ENCODE measurements at places on chromosomes 5 and 9. TPM values are rescaled to one million over a fixed set of nuclear protein-coding genes. Genes with fewer than 3 reads are reported as not detected.

Gene DMRT3
- not detected for total RNA-seq

Gene AFAP1L1
- 20.6 TPM for total RNA-seq

Gene HAPLN1
- not detected for total RNA-seq

Gene SLC35A4
- 92.3 TPM for total RNA-seq

Gene TMEM215
- total RNA-seq = not detected

DNA sequence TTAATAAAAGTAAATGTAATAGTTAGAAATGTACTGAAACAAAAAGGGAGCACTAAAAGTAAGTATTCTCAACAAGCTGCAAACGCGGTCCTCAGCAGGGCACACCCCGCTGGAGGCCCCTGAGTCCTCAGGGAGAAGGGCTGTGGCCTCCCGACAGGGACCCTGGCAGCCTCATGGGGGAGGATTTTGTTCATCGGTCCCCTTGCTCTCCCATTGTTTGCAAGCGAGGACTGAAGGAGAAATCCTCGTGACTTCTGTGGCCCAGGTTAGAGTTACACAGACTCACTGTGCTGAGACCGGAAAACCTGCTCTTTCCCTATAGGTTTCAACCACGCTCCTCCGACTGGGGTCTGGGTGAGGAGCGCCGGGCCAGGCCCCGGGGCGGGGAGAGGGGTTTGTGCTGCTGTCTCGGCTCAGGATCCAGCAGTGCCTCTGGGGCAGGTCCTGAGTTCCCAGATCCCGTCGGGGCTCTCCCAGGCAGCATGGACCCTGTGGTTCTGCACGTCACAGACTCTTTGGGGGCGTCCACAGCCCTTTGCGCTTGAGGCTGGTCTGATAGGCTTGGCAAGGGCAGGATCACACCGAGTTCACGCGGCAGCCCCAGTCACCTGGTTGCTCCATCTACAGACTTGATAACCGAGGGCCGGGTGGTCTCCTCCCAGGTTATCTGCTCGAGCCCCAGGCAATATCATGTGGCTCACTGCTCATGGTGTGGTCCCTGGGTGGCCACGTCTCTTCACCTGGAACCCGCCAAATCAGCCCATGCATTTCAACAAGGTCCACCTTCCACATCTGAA lies 38.8 kb downstream of the MRPL36 start:
- no peaks in the 10 kb centered on the region for H3K27me3 ChIP-seq
- DNase-seq = no peak
- H3K4me3 ChIP-seq = no peak overlapping the region
- no peaks in the 10 kb centered on the region for H3K4me1 ChIP-seq
- H3K27ac ChIP-seq = no peak overlapping the region

Gene TCOF1
- total RNA-seq = 29.0 TPM

DNA sequence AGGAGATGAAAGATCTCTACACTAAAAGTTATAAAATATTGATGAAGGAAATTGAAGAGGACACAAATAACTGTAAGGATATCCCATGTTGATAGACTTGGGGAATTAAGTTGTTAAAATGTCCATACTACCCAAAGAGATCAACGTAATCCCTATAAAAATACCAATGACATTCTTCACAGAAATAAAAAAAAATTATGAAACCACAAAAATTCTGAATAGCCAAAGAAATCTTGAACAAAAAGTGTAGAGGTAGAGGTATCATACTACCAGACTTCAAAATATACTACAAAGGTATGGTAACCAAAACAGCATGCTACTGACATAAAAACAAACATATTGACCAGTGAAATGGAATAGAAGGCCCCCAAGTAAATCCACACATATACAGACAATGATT lies 71.5 kb upstream of the ELL2 start:
- no peak for DNase-seq
- H3K36me3 ChIP-seq = no peaks in the 10 kb centered on the region
- H3K27me3 ChIP-seq = no peaks in the 10 kb centered on the region
- H3K4me3 ChIP-seq = no peak overlapping the region
- no peaks in the 10 kb centered on the region for H3K4me1 ChIP-seq

GRCh38 chr9:21084242-21084850 lies 6.6 kb upstream of the IFNB1 start:
- no peaks in the 10 kb centered on the region for H3K4me1 ChIP-seq
- no peak overlapping the region for H3K27ac ChIP-seq
- no peaks in the 10 kb centered on the region for H3K36me3 ChIP-seq
- H3K4me3 ChIP-seq = no peak overlapping the region
- no peak for DNase-seq

DNA sequence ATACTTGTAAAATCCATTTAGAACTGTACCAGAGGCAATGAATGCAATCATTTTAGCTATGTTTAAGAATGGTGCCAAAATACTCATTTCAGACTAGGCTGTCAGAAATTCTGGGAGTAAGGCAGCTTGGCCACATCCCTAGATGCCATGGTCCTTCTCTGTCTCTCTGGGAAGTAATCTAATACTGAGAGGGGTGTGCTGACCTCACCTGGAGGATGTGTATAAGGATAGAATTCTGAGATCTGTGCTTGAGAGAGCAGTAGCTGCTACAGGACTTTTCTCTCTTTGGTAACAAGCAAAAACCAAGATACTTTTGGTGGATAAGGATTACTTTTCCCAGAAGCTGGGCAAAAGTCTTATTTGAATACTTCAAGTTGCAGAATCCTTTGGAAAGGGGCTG lies 68.1 kb upstream of the MRPS30 start:
- H3K4me3 ChIP-seq = no peak overlapping the region
- no peak for DNase-seq
- H3K36me3 ChIP-seq = no peaks in the 10 kb centered on the region
- H3K27me3 ChIP-seq = no peaks in the 10 kb centered on the region
- H3K4me1 ChIP-seq = no peaks in the 10 kb centered on the region

DNA sequence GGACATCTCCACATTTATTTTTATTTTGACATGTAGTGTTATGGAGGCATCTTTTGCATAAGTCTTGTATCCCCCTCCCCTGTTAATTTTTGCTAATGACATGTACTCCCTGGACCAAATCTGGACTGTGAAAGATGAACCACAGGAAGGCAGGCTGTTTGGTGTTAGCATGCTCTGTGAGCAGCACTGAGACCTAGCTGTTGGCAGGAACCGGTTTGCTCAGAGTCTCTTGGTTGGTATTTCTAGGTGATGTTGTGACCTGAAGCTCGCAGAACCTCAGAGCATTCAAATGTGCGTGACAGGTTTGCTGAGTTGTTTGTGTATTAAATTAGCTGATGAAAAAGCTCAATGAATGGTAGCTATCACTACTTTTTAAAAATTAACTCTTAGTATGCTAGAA lies 53.6 kb upstream of the PHF2 start:
- H3K4me1 ChIP-seq = no peaks in the 10 kb centered on the region
- no peak overlapping the region for H3K27ac ChIP-seq
- H3K27me3 ChIP-seq = no peaks in the 10 kb centered on the region
- no peak overlapping the region for H3K4me3 ChIP-seq
- H3K36me3 ChIP-seq = peaks cover 5% of the 10 kb centered on the region

DNA sequence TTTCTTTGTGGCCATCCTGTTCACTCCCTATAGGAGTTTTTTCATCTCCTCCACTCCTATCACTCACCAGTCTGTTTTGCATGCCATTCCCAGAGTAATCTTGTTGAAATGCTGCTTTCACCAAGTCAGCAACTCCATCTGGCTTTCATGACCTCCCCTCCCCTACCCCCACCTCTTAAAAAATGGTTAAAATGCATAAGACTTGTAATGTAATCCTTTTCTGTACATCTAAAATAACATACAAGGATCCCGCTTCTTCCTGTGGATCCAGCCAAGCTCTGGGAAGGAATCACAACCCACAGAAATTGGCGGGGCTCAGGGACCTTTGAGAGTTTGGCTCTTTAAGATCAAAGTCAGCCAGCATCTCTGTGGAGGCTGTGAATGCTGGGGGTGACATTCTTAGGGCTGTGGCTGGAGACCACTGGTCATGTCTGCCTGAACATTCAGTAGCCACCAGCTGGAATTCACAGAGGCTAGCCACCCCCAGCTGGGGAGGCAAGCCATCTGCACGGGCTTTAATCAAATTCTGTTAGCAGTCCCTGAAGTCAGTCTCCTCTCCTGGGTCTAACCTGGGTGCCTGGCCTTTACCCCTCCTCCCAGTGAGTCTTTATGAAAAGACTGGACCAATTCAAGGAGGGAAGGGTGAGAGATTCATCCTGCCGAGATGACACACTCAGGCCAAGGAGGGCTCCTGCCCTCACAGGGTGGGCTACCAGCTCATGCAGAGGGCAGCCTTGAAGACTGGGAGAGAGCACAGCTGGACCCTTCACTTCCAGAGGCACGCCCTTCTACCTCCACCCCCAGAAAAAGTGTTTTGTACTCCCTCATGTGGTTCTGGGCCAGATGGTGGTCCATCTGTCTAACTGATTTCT lies 132.9 kb downstream of the LIFR start:
- no peaks in the 10 kb centered on the region for H3K36me3 ChIP-seq
- H3K27ac ChIP-seq = no peak overlapping the region
- H3K4me1 ChIP-seq = no peaks in the 10 kb centered on the region
- no peaks in the 10 kb centered on the region for H3K27me3 ChIP-seq
- DNase-seq = no peak

Gene PCDH1
- 88.0 TPM for total RNA-seq

Gene FCN2
- total RNA-seq = not detected

DNA sequence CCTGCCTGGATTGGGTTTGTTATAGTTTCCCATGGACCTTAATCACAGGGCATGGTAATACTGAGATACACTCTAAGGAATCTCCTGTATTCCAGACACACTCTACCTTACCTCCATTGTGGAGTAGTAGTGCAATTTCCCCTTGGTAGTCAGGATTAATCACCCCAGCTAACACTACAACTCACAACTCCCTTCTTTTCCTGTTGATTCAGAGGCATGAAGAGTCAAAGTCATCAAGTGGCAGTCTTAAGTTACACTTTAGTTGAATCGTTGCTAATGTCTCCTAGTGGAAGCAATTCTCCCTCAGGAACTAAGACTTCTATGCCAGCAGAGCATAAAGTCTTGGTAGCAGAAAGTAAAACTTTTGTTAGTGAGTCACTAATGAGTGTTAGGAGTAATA lies 122.7 kb upstream of the APC start:
- no peak for DNase-seq
- no peaks in the 10 kb centered on the region for H3K27me3 ChIP-seq
- no peaks in the 10 kb centered on the region for H3K36me3 ChIP-seq

- no peaks in the 10 kb centered on the region for H3K36me3 ChIP-seq
- H3K27me3 ChIP-seq = no peaks in the 10 kb centered on the region
- DNase-seq = no peak
- H3K4me3 ChIP-seq = no peak overlapping the region
- no peaks in the 10 kb centered on the region for H3K4me1 ChIP-seq
Observed at GRCh38 chr9:78654324-78654723, 357.4 kb downstream of the PSAT1 start.

Gene PRUNE2
- 9.5 TPM for total RNA-seq

- H3K36me3 ChIP-seq = no peaks in the 10 kb centered on the region
- peak overlapping the region; percentile 10 for H3K4me3 ChIP-seq
- H3K27ac ChIP-seq = no peak overlapping the region
- H3K4me1 ChIP-seq = peaks cover 57% of the 10 kb centered on the region
Observed at GRCh38 chr5:170293273-170293672, 4.3 kb downstream of the LCP2 start.

- peak overlapping the region; percentile 80 for H3K27ac ChIP-seq
- no peak for DNase-seq
- peaks cover 18% of the 10 kb centered on the region for H3K36me3 ChIP-seq
- peaks cover 51% of the 10 kb centered on the region for H3K4me1 ChIP-seq
Observed at GRCh38 chr5:159186319-159186718, 23.0 kb downstream of the RNF145 start.

DNA sequence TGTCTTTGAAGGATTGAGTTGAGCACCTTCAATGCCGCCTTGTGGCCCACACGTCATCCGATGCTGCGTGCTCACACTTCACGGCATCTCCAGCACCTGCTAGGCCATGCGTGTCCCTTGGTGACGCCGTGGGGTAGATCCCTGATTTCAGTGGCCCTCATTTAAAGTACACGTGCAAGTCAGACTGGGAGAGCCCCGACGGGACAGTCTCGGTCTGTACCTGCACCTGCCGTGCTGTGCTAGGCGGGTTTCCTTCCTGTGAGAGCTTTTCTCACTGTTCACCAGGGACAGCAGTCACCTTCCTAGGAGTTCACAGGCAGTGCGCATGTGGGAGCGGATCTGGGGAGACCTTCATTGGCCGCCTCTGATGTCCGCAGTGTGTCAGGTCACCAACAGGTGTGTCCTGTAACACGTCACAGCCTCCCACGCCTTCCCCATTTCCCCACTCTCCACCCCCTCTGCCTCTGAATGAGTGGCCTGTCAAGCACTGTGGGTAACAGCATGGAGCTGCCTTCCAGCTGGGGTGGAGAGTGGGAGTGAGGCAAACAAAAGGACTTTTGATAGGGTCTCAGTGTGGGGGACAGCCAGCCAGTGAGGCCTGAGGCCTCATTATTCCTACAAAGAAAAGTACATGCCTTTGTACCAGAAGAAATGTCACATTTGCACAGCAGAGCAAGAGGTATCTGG lies 236.4 kb downstream of the FANCC start:
- peak; percentile 19 for DNase-seq
- peaks cover 43% of the 10 kb centered on the region for H3K36me3 ChIP-seq
- H3K27ac ChIP-seq = peak overlapping the region; percentile 28
- peaks cover 35% of the 10 kb centered on the region for H3K4me1 ChIP-seq

DNA sequence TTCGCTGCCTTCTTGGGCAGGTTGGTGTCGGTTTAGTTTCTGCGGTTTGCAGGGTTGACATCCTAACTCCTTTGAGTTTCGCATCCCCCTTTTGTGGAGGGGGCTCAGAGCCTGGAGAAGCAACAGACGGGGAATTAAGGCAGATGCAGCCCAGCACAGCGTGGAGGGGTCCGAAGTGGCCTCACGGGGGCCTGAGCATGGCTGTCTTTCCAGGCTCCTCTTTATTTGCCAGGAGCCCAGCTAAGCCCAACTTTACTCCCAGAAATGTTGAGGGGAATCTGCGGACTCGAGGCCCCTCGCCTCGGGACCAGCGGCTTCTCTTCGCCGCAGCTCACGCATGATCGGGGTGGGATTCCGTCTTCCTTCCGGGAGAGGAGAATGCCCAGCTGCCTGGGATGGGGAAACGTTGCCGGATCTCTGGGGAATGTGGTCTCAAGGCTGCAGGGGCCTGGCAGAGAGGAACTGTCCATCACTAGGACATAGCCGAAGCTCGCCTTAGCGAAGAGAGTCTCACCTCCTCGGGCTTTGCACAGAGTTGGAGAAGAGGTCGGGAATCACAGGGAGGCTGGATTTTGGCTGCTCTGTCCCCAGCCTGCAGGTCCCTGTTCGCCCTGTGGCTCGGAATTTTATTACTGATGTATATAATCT lies 1.3 kb downstream of the RAI14 start:
- H3K4me3 ChIP-seq = peak overlapping the region; percentile 82
- peaks cover 22% of the 10 kb centered on the region for H3K4me1 ChIP-seq
- no peaks in the 10 kb centered on the region for H3K27me3 ChIP-seq

GRCh38 chr5:88765798-88766197 lies 117.2 kb downstream of the MEF2C start:
- H3K27me3 ChIP-seq = no peaks in the 10 kb centered on the region
- no peak overlapping the region for H3K4me3 ChIP-seq
